ENCODE measurements at places on chromosomes 7 and 10.

GRCh38 chr7:143387156-143387975 is 6.2 kb downstream of the ZYX start:
- DNase-seq, result no peak

DNA sequence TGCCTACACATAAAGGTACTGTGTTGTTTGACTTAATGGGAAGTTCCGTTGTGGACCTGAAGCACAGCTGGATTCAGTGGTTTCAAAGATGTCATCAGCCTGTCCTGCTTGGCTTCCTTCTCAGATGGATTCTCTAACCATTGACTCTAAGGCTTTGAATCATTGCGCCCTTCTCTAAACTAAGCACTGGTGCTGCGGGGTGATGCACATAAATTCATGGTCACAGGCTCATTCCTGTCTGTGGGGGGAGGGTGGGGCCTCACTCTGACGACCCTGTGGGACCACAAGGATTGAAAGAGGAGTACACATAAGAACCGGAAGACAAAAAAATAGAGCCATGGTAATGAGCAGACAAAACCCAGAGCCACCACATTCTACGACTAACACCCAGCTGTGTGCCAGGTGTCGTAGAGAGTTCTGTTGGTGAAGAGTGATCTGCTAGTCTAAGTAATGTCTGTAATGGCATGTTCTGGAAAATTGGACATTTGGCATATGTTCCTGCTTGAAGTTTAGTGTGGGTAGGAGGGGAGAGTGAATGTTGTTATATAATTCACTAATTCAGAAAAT is 97.3 kb upstream of the YAE1 start:
- no peak for DNase-seq

DNA sequence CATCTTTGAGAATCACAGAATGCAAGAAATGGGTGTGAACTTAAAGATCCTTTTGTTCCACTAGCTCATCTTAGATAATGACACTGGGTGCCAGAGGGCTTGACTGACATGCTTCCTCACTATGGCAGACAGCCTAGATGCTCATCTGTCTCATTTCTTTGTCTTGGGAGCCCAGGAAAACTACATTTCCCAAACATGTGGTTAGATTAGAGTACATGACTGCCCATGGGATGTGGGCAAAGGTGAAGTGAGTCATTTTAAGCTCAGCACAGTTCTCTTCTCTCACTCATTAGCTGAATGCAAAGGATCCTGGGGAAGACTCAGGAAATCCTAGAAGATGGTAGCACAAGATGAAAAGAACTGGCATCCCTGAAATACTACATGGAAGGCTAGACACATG is 32.5 kb upstream of the TBX20 start:
- no peak for DNase-seq

GRCh38 chr10:30737931-30738391 is 108.4 kb upstream of the LYZL2 start:
- no peak for DNase-seq

DNA sequence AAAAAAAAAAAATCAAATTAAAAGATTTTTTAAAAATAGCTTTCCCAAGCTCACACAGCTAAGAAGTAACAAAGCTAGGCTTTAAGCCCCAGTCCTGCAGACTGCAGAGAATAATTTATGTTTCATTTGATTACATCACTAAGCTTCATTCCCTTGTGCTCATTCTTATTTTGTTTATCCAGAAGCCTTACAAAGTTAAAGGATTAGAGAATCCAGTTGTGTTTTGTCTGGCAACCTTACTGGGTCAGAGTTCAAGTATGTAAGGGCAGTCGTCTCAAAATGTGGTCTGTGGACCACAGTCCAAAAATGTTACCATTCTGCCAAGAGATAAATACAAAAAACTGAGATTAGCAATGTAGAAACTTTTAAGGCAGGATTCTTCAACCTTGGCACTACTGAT is 32.1 kb upstream of the EZH2 start:
- DNase-seq, result no peak

DNA sequence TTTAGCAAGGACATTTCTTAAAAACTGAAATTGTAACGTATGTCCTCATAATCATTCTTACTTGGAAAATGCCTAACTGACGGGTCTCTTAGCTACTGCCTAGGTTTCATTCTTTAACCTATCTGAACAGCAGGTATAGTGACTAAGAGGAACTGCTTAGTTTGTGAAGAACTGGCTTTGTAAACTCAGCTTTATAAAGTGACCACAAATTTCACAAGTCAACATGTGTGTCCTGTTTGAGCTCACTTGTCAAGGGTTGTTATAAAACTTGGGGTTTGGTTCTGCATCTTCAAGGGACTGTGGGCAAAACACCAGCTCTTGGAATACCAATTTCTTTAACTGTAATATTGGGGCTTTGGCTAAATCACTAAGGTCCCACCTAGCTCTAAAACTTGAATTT is 32.2 kb downstream of the MRPS33 start:
- no peak for DNase-seq

GRCh38 chr7:112896026-112896601 is 105.9 kb upstream of the TMEM168 start:
- no peak for DNase-seq

GRCh38 chr10:22491480-22491879 is 146.2 kb downstream of the SPAG6 start:
- DNase-seq, result no peak

GRCh38 chr7:21945454-21946221 is at the start of gene CDCA7L:
CDCA7L (minus strand) TSS chr7:21945899; CDS start chr7:21945804, 95 bp downstream.
- DNase-seq, result peak; percentile 85

DNA sequence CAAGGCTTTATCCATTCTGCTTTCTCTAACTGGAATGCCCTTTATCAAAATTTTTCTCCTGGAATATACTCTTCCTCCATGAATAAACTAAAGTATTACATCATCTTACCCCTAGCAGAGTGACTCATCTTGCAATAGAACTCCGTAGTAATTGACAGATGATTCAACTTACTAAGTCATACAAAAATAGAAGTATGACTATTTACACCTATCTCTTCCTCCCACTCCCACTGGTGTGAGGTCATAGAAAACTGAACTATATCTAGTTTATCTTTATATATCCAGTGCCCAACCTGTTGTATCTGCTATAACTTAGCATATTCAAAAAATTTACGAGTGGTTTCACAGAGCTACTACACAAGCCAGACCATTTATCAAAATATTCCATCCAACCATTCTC is 26.1 kb downstream of the ABCB1 start:
- no peak for DNase-seq

DNA sequence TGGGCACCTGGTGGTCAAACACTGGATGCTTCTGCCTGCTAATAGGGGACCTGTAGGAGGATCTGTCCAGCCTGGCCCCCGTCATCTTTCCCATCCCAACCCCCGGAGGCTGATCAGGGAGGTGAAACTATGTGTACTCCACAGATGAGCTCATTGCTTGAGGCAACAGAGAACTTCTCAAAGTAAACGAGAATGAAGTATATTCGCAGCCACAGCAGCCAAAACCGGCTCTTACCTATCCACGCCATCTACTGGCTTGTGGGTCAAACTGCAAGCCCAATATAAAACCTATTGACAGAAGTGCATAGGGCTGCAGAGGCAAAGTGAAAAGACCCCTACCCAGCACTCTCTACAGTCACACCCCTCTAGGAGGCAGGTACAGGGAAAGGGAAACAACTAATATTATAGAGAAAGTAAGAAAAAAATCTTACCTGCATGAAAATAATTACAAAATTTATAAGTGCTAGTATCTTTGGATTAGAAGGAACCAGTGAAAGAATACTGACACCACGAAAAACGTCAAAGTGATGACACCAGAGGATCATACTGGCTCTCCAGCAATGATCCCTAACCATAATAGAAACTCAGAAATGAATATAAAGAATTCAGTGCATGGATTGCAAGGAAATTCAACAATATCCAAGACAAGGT is 973.5 kb downstream of the ANKRD7 start:
- peak; percentile 19 for DNase-seq

DNA sequence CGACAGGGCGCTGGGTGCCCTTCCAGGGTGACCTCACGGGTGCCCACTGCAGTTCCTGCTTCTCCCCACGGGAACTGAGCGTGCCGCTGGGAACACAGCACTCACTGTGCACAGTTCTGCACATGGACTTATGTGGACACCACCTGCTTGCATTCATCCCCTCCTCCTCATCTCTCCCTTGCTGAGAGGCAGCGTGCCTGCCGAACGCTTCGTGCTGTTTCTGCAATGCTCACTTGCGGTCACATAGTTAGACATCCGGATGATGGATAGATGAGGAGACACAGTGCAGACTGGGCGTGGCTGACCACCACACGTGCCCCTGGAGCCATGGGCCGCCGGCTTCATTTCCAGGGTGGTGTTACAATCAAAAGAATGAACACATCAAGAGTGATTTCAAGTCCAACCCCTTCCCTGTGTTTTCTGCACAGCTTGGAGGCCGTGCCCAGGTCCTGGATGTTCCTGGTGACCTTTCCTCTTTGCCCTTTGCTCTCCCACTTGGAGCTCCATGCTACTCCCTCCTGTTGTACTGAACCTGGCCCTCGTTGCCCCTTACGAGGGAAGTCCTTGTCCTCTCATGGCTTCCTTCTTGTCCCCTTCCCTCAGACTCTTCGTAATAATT is 119.4 kb downstream of the VIPR2 start:
- no peak for DNase-seq

- no peak for DNase-seq
Measured at GRCh38 chr10:86259901-86260562, 106.6 kb downstream of the GRID1 start.

GRCh38 chr7:44114586-44115310 is 8.6 kb downstream of the POLD2 start:
- no peak for DNase-seq
